ENCODE measurements at places on chromosomes 4 and X.
A peak's percentile ranks its signal among the peaks of the same experiment; 100 is the strongest.

DNA sequence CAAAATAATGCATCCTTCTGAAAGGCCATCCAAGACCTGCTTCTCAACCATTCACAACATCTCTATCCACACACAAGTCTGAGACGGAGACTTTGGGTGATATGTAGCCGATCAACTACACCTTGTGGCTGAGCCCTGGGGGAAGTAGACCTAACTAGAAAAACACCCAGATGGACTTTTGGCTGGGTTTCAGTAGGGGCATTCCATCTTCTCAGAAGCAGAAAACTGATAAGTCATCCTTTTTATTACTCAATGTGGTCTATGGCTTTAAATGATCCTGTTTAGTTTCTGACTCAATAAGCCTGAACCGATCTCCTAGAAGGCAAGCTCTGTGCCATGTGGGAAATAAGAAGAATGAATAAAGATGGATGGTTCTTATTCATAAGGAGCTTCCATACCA is 82.5 kb upstream of the AFF2 start:
- DNase-seq, result no peak

- no peak for DNase-seq
Measured at GRCh38 chr4:20490734-20491133, 209.5 kb upstream of the PACRGL start.

DNA sequence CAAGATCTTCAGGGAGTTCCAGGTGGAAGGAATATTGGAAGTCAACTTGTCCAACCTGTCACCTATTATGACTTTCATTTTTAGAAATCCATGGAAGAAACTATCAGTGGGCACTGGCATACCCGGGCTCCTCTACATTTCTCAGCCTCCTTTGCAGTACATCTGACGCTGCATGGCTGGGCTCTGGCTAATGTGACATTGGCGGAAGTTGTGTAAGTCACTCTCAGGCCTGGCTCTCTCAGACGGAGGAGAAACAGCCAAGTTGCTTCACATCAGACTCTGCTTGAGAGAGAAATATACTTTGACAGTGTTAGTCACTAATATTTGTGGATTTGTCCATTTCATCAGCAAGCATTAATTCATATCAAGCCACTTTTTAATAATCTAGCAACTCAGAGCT is 4.5 kb downstream of the DCHS2 start:
- no peak for DNase-seq

DNA sequence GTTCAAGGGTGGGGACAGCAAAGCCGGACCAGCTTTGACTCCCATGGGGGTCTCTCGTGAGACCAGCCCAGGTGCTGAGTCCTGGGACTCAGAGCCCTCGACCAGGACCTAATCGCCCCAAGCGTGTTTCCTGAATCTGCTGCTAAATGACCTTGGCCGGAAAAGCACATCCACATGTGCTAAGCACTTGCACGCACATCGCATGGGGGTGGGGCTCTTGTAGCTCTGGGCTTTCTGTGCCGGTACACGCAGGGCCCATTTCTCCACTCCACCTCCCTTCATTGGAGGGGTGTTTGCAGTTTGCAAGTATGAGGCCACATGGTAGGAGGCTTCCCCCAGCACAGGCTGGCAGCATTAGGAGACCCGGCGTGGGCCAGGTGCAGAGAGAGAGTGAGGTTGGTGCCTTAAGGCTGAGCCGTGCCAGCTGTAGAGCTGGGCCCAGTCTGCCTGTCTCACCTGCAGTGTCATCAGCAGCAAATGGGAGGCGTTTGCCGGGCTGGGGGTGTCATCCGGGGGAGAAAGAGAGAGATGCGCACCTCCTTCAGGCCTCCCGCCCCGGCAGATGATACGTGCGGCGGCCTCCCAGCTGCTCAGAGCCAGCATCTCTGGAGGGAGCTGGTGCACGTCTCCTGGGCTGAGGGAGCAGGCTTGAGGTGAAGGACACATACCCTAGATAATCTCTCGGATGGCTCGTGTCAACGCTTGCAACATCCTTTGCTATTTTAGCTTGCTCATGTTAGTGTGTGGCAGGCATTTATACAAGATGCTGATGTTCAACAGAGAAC is 45.2 kb upstream of the CLCN4 start:
- DNase-seq, result peak; percentile 77
